Metanephros (tissue), 2 donors: ENCODE measurements at places on chromosomes 5 and 9. TPM values are rescaled to one million over a fixed set of nuclear protein-coding genes. Genes with fewer than 3 reads are reported as not detected.

TBC1D9B gene
- total RNA-seq: 100 TPM

SAXO1 gene
- total RNA-seq: 0.93 TPM

CTNND2 gene
- 1.1 TPM for total RNA-seq

RC3H2 gene
- 56.8 TPM for total RNA-seq

HAPLN1 gene
- total RNA-seq: 1.8 TPM

CXXC5 gene
- total RNA-seq: 196 TPM

PSAT1 gene
- total RNA-seq: 15.9 TPM

SETD9 gene
- total RNA-seq: 9.1 TPM

FRRS1L gene
- 3.7 TPM for total RNA-seq

OSMR gene
- 15.7 TPM for total RNA-seq
